ENCODE measurements at places on chromosomes 12 and 14. TPM values are rescaled to one million over a fixed set of nuclear protein-coding genes. Genes with fewer than 3 reads are reported as not detected.

Gene KRT6A
- not detected for total RNA-seq

Gene KERA
- total RNA-seq: not detected

Gene KIF5A
- total RNA-seq: 2.8 TPM

Gene JAG2
- total RNA-seq: 11.3 TPM

Gene CLEC4C
- not detected for total RNA-seq

Gene CLSTN3
- 24.2 TPM for total RNA-seq

Gene PSME1
- total RNA-seq: 129 TPM

Gene SIX1
- 0.58 TPM for total RNA-seq

Gene CLECL1
- total RNA-seq: 0.83 TPM

Gene FGF23
- not detected for total RNA-seq

Gene ZBTB42
- 2.5 TPM for total RNA-seq

Gene FKBP4
- 53.3 TPM for total RNA-seq

Gene AQP2
- total RNA-seq: not detected

Gene LRP6
- total RNA-seq: 26.6 TPM

Gene TRPV4
- 0.19 TPM for total RNA-seq

Gene TBC1D30
- total RNA-seq: 1.9 TPM

Gene CLEC2A
- not detected for total RNA-seq

Gene MAP3K9
- 1.5 TPM for total RNA-seq

Gene RSRC2
- 48.0 TPM for total RNA-seq

Gene SLC5A8
- not detected for total RNA-seq

Gene HOXC12
- total RNA-seq: not detected

Gene NKX2-1
- not detected for total RNA-seq

Gene KRT86
- total RNA-seq: not detected

Gene PLEKHD1
- 0.17 TPM for total RNA-seq

Gene ISCA2
- 15.4 TPM for total RNA-seq

Gene MANSC1
- 15.9 TPM for total RNA-seq
